Stimulated activated CD8-positive, alpha-beta memory T cell treated with anti-CD3 and anti-CD28 coated beads, Interleukin-7, amount 100 ng/mL, for 4 hours (primary cell): ENCODE measurements at places on chromosomes 6 and 20.

GRCh38 chr6:52503851-52504781, 72.7 kb downstream of the TRAM2 start:
- DNase-seq, result no peak

DNA sequence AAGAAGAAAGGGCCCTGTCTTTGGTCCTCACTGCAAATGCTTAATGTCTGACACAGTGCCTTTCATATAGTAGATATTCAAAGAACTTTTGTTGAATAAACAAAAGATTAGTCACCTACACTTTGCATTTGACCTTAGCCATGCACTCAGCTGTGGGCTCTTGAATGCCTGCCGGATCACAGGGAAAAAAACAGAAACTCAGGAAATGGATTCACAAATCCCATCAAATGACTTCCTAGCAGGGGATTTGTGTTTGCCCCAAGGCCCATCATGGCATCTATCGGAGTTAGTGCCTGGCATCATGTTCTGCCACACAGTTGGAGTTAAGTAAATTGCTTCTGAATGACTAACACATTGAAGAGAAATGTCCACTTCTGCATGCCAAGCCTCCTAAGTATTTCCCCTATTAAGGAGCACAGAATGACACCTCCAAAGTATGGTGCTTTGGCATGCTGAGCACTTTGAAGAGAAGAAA, 72.3 kb upstream of the DST start:
- no peak for DNase-seq

DNA sequence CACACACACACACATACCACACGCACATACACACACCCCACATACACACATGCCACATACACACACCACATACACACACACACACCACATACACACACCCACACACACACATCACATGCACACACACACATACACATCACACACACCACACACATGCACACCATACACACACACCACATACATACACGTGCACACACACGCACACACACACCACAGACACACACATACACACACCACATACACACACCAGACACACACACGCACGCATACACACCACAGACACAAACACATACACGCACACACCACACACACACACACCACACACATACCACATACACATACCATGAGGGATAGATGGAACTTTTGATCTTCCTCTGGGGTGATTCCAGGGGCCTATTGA, 90.2 kb downstream of the DLGAP4 start:
- DNase-seq, result no peak

- no peak for DNase-seq
Measured at GRCh38 chr6:16754876-16755275, 6.4 kb downstream of the ATXN1 start.

- peak; percentile 73 for DNase-seq
Measured at GRCh38 chr6:39302669-39303424, 11.4 kb downstream of the KCNK17 start.

DNA sequence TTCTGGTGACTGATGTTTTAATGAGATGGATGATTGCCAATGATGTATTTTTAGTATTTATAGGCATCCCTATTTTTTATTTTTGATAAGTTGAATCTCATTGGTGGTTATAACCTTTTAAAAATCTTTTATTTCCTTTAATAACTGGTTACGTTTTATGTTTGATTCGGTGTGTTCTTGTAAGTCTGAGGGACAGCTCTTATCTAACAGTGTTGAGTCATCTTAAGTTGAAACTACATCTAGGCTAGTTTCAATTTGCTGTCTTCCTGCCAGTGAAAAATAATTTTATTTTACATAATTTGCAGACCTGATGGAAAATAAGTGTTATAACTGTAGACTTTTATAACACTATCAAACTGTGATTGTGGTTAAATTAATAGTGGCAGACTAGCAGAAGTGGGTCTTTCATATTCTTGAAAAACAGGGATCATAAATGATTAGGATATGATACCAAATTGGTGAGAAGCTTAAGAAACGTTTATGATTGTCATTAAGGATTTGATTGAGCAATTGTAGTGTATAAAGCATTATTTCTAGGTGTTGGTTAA, 4.6 kb downstream of the AFDN start:
- no peak for DNase-seq

DNA sequence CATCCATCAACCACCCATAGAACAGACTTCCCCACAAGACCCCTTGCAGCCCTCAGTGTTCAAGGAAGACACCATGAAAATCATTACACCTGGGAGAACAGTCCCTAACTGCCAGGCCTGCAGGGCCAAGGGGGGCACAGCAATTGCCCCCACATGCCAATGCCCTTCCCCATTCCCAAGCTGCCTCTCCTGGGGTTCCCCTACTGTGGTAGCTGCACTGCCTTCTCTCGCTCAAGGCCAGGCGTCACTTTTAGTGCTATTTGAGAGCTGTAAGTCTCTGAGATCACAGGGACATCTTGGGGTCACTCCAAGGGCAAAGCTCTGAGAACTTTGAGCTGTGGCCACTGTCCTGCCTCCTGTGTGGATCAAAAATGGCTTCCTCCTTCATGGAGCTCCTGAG, 6.0 kb upstream of the ACSS1 start:
- DNase-seq, result no peak

DNA sequence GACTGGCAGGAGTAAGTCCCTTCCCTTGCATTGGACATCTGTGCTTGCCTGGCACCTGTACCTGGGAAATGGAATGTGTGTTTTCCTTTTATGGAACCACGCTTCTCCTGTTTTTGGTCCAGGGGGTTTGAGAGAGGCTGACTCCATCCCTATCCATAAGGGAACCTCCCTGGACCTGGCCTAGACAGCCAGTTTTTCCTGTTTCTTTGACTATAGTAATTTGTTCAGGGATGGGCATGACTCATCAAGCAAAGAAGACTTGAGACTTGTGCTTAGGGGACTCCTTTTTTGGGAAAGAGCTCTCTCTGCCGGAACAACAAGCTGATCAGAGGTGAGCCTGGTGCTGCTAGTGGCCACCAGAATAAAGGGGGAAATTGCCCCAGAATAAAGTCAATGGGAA, 393.8 kb downstream of the CDH26 start:
- DNase-seq, result no peak

- no peak for DNase-seq
Measured at GRCh38 chr6:43762966-43763695, 6.9 kb upstream of the VEGFA start.

- DNase-seq, result no peak
Measured at GRCh38 chr20:164618-165017, 7.4 kb downstream of the DEFB127 start.

- DNase-seq, result no peak
Measured at GRCh38 chr6:90460051-90460450, 126.8 kb downstream of the MAP3K7 start.

DNA sequence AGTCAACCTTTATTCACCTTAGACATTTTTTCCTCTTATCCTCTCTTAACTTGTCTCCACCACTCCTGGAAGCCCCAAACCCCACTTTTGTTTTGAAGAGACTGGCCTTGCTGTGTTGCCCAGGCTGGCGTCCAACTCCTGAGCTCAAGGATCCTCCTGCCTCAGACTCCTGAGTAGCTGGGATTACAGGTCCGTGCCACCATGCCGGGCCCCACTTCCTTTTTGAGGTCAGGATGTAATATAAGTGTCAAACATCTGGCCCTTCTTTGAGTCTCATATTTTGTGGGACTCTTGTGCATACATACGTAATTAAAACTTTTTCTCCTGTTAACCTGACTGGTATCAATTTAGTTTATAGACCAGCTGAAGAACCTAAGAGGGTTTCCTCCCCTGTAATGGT, 1.4 kb upstream of the CDK19 start:
- DNase-seq, result no peak

DNA sequence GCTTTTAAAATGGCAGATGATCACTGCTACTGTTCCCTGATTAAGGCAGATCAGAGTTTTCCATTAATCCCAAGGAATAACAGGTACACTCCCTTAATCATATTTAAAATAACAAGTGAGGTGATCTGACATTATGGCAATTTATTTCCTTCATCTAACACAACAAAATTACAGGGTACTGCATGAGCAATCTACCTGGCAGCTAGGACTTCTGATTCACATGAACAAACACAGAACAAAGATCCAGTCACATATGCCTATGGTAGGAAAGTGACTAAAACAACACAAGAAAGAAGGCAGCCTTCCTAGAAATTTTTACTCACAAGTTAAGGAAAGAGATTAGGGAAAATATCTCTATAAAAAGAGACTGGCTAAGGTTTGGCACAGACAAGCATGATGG, 33.2 kb downstream of the MAP7 start:
- DNase-seq, result no peak

DNA sequence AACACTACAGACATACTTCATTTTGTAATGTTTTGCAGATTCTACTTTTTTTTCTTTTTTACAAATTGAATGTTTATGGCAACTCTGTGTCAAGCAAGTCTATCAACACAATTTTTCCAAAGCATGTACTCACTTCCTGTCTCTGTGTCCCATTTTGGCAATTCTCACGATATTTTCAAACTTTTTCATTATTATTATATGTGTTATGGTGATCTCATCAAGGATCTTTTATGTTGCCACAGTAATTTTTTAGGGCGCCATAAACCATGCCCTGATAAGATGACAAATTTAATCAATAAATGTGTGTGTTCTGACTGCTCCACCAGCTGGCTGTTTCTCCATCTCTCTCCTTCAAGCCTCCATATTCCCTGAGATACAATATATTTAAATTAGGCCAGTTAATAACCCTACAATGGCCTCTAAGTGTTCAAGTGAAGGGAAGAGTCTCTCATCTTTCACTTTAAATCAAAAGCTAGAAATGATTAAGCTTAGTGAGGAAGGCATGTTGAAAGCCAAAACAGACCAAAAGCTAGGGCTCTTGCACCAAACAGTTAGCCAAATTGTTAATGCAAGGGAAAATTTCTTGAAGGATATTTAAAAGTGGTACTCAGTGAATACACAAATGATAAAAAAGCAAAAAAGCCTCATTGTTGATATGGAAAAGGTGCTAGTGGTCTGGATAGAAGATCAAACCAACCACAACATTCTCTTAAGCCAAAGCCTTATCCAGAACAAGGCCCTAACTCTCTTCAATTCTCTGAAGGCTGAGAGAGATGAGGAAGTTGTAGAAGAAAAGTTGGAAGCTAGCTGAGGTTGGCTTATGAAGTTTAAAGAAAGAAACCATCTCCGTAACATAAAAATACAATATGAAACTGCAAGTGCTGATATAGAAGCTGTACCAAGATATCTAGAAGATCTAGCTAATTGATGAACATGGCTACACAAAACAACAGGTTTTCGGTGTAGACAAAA, 194.4 kb upstream of the TAB2 start:
- DNase-seq, result no peak

- DNase-seq, result no peak
Measured at GRCh38 chr6:106894978-106895702, 79.4 kb downstream of the CD24 start.

DNA sequence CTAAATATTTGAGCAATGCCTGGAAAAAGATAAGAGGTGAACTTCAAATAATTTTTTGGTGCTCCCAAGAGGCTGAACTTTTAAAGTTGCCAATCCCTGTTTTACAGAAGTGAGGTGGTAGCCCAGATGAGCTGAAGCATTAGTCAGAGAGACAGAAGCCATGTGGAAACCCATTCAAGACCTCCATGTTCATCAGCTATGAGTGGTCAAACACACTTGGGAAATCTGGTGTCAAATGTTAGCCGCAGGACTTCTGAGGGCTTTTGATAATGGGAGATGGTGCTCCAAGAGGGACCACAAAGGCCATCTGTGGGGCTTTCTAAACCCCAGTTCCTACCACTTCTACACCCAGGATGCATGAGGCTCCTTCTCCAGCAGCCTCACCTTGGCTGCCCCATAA, 77.5 kb upstream of the MRPS10 start:
- no peak for DNase-seq

- no peak for DNase-seq
Measured at GRCh38 chr6:132298344-132298949, 102.8 kb downstream of the MOXD1 start.

DNA sequence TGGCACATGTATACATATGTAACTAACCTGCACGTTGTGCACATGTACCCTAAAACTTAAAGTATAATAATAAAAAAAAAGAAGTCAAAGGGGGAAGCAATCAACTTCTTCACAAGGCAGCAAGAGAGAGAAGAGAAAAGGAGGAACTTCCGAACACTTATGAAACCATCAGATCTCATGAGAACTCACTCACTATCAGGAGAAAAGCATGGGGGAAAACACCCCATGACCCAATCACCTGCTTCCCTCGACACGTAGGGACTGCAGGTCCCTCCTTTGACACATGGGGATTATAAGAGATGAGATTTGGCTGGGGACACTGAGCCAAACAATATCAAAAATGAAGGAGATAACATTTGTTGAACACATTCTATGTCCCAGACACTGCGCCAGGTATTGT, 94.8 kb upstream of the PHACTR1 start:
- no peak for DNase-seq

- DNase-seq, result no peak
Measured at GRCh38 chr20:17584689-17585088, 14.8 kb downstream of the DSTN start.

DNA sequence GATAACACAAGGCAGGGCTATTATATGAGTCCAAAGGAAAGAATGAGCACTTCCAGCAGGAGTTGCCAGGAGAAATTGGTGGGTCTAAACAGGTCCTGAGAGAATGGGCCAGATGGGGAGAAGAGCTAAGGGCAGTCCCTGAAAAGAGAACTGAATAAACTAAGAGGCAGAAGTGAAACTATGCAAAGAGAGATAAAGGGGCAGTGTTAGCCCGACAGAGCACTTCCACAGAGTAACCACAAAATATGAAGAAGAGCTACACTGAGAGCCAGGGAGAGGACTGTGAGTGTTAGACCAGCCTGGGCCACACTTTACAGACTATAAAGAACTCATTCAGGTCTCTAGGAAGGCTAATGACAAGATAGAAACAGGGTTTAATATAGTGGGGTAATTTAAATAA, 43.8 kb downstream of the RALGAPA2 start:
- DNase-seq, result no peak

- DNase-seq, result no peak
Measured at GRCh38 chr6:136103763-136104311, 146.3 kb downstream of the MTFR2 start.

DNA sequence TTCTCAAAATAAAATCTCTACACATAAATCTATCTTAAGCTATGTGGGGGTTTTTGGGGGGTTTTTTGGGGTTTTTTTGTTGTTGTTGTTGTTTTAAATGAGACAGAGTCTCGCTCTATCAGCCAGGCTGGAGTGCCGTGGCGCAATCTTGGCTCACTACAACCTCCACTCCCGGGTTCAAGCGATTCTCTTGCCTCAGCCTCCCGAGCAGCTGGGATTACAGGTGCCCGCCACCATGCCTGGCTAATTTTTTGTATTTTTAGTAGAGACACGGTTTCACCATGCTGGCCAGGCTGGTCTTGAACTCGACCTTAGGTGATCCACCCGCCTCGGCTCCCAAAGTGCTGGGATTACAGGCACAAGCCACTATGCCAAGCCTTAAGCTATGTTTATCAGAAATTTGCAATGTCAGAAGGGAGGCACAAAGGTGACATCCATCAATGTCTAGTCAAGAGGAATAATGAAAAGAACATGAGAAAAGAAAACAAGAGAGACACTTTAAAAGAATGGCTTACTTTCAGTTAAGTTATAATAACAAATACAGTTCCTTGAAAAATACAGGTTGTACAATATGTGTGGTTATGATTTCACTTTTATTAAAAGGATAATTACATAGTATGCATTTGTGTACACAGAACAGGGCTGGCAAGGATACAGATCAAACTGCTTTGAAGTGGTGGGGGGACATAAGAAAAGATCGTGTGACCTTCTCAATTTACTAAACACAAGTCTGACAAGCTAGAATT, 28.6 kb downstream of the SLC23A2 start:
- no peak for DNase-seq

- no peak for DNase-seq
Measured at GRCh38 chr6:156336089-156336488, 441.1 kb upstream of the ARID1B start.

- no peak for DNase-seq
Measured at GRCh38 chr6:73525546-73526330, 4.9 kb upstream of the EEF1A1 start.
